ENCODE measurements at places on chromosomes 12 and 14.

DNA sequence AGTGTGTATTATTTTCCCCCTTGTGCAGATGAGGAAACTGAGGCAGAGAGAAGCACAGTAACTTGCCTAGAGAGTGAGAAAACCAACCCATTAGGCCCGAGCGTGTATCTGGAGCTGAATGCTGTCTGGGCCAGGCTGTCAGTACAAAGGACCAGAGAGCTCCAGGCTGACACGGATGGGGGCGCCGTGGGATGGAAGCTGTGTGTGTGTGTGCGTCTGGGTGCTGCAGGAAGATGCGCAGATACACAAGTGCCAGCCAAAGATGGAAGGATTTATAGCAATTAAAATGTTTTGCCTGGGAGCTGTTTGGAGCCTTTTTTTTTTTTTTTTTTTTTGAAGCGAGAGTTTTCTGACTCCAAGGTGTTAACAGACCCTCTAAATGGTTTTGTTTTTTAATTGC is 53.7 kb upstream of the GPATCH2L start:
- DNase-seq, result no peak

DNA sequence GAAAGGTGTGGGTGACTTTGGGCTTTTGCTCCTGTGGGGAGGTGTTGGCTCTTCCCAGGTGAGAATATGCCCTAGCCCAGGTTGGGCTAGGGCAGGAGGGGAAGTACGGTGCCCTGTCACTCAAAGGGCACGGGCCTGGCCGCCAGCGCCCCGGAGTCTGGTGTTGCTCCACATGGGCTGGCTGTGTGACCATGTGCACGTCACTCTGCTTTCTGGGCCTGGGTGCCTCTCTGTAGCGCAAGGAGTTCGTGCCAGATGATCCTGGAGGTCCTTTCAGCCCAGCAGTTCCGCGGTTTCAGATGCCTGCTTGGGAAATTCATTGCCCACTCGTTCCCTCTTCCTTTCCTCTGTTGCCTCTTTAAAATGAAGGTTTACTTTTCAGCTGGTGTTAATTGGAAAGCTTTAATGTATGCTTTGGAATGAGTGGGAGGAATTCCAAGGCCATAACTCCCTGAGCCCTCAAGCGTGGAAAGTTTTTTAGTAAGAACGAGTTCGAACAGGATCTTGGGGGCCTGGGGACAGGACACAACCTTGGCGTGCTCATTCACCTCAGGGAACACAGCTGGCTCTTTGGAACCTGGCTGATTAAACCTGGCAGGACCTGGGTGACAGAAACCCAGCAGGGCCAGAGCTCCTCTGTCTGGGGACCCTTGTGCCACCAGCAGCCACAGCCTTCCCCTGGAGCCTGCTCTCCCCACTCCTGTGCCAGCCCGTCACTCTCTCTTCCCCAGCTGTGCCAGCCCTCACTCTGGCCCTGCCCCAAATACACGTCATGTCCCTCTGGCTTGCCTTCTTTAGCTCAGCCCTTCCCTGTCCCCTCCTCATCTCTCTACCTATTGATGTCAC is 42.8 kb downstream of the TSPAN9 start:
- no peak for DNase-seq

DNA sequence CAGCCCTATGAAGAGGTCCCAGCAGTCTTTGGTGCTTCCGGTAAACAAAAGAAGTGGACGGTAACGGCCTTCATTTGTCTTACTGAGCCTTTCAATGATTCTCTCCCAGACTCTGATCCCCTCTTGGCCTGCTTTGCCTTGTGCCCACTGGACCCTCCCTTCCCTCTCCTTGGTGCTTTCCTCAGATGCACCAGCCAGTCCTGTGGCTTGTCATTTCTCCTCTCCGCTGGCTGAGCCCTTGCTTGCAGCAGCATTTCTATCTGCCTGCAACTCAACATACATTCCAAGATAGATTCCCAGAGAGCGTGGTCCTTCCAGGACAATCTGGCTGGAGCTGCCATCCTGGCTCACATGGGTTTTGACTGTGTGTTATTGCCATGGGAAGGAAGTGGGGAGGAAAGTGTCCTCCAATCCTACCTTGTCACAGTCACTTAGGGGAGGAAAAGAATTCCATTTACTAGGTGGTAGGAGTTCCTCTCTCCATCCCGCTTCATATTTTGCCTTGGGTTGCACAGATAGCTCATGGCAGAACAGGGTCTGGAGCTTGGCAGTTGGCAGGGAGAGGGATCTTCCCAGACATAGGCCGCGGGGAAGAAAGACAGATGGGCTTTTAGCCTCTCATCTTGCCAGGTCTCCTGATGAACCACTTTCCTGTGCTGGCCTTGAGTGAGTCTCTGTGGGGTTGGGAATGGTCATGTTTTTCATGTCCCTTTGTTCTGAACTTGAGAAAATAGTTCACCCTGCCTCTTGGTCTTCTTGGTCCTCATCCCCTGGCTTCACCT is 92.8 kb upstream of the KCNA1 start:
- DNase-seq, result no peak

DNA sequence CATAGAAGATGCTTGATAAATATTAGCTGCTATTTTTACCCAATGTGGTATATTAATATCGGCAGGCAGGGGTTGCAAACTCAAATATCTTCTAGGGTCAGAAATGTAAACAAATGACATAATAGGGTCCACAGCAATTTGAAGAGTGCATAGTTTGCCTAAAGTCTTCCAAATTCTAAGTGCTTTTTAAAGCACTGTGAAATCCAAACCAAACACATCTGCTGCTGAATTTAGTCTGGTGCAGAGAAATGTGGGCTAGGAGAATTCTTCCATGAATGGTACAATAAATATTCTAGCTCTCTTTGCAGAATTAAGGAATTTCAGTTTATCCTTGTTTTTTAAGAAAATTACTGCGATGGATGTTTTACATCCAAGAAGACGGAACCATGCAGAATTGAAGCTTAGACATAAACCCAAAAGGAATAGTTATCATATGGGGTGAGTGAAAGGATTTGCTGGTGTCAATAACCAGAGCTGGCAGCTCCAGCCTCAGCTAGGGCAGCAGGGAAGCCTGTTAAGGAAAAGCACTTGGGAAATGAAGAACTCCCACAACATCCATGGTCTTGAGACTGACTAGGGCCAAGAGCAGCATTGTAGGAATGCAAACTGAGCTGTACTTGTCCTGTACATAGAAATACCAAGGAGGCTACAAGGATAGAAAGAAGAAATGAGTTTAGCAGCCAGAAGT is 65.5 kb downstream of the PTPRR start:
- DNase-seq, result no peak

DNA sequence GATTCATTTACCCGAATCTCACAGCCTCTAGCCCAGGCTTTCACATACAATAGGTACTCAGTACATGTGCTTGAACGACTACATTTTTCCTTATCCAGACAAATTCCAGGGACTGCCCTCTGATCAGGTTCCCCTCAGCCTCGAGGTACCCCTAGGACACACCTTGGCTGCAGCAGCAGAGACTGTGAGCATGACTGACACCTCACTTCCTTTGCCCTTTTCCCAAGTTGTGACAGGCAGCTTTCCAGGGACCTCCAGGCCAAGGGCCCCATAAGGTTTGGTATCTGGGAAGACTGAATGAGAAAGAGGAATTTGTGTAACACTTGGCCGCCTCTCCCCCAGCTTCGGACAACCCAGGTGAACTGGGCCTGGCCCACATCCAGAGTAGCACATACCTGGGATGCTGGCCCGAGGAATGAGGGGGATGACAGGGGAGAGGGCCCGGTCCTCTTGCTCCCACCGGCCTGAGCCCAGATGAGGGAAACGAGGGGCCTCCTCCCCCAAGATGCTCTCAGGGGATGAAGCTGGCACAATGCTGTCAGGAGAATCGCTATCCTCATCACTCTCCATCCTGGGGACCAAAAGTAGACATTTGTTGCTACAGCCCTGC is 10.2 kb upstream of the PRKAG1 start:
- no peak for DNase-seq
